ENCODE measurements at places on chromosomes 1 and 21.

GRCh38 chr1:100606438-100606837 lies 68.5 kb downstream of the GPR88 start:
- no peak for DNase-seq

DNA sequence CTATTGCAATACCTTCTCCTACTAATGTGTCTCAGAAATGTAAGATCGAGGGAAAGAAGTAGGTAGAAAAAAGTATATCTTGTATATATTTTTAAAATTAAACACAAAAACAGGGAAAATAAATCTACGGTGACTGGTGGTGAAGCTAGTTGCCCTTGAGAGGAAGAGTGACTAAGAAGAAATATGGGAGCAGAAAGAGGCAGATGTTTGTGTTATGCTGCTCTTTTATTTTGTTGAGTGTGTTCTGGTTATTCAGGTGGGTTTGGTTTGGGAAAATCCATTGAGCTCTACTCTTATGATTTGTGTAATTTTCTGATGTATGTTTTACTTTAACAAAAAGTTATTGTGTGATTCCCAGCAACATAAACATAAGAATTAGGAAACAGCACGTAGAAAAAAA lies 444.9 kb upstream of the B3GALT2 start:
- DNase-seq: no peak

DNA sequence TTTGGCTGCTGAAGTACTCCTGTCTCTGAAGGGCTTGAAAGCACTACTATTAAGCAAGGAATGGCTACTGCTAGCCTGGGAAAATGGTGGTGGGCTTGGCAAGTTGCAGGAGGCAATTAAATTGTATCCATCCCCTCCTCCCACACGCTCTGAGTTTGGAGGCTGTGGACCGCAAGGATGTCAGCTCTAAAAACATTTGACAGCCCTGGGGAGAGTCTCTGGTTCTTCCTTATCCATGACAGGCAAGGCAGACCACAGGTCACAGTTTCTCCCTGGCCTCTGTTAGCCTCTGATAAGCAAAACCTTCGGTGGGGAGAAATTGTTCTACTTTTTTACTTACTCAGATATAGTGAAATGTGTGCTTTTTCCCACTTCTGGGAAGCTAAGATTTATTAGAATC lies 46.6 kb downstream of the S1PR1 start:
- DNase-seq: no peak

DNA sequence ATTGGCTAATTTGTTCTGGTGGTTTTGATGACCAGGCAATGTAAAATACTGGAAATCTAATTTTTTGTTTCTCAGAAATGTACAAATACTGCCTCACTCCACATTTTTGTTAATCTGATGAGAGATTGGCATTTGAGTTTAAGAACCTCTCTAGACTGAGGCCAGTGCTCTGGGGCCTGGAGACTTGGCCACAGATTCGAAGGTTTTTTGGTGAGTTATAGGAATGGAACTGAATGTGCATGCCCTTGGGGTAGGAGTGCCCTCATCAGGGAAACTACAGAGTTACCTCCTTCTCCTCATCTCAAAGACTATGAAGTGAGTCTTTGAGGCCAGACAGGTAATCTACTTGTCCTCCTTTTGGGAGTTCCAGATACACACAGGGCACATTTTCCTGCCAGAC lies 347.9 kb downstream of the LTN1 start:
- no peak for DNase-seq

DNA sequence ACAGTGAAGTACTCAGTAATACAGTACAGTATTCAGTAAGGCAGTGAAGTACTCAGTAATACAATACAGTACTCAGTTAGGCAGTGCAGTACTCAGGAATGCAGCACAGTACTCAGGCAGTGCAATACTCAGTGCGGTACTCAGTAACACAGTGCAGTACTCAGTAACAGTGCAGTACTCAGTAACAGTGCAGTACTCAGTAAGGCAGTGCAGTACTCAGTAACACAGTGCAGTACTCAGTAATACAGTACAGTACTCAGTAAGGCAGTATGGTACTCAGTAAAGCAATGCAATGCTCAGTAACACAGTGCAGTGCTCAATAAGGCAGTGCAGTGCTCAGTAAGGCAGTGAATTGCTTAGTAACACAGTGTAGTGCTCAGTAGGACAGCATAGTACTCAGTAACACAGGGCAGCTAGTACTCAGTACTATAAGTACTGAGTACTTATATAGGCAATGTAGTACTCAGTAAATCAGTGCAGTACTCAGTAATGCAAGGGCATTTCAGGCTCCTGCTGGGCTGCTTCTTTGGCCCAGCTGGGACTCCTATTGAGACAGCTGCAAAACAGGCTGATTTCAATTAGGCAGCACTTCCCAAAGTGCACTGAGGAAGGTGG lies 411.3 kb downstream of the DISC1 start:
- DNase-seq: no peak

- no peak for DNase-seq
Observed at GRCh38 chr1:4696161-4696745, 41.8 kb downstream of the AJAP1 start.

GRCh38 chr1:238487931-238488330 lies 597.2 kb upstream of the ZP4 start:
- no peak for DNase-seq

DNA sequence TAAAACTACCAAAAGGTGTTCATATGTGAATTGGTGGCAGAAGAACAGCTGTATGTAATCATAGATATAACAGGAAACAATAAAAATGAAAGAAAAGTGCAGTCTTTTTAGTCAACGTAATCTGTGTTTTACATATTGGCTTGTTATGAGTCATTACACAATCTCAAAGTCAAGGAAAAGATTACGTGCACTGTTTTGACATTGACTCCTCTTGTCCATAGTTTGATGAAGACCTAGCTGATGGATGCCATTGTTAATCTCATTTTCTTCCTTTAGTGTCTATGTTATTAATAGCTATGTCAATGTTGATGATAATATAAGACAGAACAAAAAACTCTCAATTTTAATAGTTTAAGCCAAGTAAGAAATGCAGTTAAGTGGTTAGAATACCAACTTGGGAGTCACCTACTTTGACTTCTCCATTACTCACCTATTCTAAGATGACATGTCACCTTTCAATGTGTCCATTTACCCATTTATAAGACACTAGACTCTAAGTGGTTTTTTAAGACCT lies 84.5 kb upstream of the SAMSN1 start:
- no peak for DNase-seq

- DNase-seq: no peak
Observed at GRCh38 chr1:203695116-203695515, 68.5 kb downstream of the ATP2B4 start.

DNA sequence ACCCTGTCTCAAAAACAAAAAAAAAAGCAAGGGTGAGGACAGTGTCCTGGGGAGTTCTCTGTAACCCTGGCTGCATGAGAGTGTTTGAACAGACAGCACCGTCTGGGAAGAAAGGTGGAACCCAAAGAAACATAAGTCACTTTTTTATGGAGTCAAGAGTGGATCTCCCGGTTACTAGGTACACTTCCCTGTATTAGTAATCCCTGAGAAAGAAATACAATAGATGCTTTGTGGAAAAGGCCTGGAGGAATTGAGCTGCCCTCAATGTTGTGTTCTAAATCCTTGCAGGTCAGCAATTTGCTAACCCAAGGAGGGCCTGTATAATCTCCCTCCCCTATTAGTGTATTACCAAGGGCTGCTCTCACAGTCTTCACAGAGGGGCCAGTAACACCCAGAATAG lies 16.6 kb downstream of the DEGS1 start:
- no peak for DNase-seq

Data from GOT3 (cell line).